ENCODE measurements at places on chromosomes 3 and 15. TPM values are rescaled to one million over a fixed set of nuclear protein-coding genes. Genes with fewer than 3 reads are reported as not detected.

MED12L gene
- not detected for polyA plus RNA-seq

CLEC3B gene
- 0.29 TPM for polyA plus RNA-seq

OIP5 gene
- polyA plus RNA-seq: 4.0 TPM

CHRM5 gene
- polyA plus RNA-seq: not detected

NAA80 gene
- 14.0 TPM for polyA plus RNA-seq

TLE3 gene
- 13.9 TPM for polyA plus RNA-seq

PLA1A gene
- 0.18 TPM for polyA plus RNA-seq

FSD2 gene
- 0.09 TPM for polyA plus RNA-seq

LYZL4 gene
- not detected for polyA plus RNA-seq

STRA6 gene
- not detected for polyA plus RNA-seq

PCOLCE2 gene
- polyA plus RNA-seq: not detected

IRAK2 gene
- polyA plus RNA-seq: 0.68 TPM

FBXL22 gene
- 1.3 TPM for polyA plus RNA-seq

REC114 gene
- polyA plus RNA-seq: not detected

RASL12 gene
- not detected for polyA plus RNA-seq

CFAP92 gene
- polyA plus RNA-seq: not detected

GOLGA8Q gene
- polyA plus RNA-seq: not detected

IMP3 gene
- 216 TPM for polyA plus RNA-seq
